ENCODE measurements at places on chromosomes 11 and 22.

- DNase-seq = no peak
Observed at GRCh38 chr11:61102667-61103571, 630 bp downstream of the CD5 start.

DNA sequence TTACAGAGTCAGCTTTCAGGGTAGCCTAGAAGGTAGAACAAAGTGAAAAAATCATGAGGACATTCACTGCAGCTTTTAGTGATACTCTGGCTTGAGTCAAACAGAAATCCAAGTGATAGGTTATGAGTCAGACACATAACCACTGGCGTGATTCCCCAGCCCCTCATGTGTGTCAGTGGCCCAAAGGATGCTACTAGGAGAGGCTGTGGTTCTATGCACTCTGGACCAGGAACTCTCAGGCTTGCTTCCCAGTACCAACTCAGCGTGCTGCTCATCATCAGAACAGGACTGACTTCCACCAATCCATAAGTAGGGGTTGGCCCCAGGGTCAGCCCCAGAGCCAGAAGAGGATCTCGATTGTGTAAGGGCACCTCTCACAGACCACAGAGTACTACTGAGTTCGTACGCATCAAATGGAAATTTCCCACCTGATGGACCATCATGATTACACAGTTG is 116.8 kb downstream of the MED15 start:
- no peak for DNase-seq

DNA sequence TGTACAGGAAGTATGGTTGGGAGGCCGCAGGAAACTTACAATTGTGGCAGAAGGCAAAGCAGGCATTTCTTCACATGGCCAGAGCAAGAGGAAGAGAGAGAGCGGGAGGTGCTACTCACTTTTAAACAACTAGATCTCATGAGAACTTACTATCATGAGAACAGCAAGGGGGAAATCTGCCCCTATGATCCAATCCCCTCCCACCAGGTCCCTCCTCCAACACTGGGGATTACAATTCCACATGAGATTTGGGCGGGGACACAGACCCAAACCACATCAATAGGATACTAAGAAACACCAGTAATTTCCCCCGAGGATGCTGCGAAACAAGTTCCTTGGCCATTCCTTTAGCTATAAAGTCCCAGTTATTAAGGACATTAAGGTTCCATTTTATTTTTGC is 94.1 kb upstream of the SC5D start:
- DNase-seq = no peak

DNA sequence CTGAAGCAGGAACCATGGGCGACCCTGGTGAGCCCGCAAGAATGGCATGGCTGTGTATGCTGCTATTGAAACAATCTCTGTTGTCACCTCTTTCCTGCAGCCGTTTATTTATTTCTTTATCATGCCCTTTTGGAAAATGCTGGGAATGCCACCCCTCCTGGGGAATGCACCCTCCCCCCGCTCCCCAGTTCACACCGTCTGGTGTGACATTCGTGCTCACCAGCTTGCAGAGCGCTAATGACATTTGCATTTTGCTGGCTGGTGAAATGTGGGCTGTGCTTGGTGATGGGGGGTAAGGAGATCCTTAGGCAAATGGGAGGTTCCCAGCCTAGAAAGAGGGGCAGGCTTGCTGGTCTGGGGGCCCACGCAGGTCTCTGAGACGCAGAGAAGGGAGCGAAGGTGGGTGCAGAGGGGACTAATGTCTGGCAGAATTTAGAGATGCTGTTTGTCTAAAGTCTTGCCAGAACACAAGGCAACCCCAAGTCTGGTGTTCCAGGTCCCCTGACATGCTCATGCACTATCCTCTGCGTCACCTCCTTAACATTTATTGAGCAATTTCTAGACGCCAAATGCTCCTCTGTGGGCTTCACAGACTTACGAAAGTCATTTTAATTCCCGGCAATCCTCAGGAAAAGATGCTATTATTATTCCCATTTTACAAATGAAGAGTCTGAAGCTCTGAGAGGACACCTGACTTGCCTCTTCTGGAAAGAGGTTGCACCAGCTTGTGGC is 91.7 kb downstream of the TP53I11 start:
- DNase-seq = no peak

GRCh38 chr22:23529166-23530103 is 50.7 kb downstream of the IGLL1 start:
- no peak for DNase-seq

DNA sequence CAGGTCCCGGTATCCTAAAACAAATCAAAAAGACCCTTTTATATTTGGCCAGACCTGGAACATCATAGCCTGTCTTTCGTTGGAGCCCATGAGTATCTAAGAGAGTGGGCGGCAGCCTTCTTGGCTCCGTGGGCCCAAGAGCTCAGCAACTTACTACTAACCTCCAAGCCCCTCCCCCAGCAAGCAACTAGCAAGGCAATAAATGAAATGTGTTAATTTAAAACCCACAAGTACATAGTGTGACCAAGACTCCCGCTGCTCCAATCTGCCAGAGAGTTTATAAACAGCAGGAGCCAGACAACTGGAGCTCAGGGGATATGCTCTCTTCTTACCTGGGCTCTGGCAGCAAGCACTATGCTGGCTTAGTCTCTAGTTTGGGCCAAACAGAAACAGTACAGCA is 40.8 kb upstream of the CYP2D6 start:
- no peak for DNase-seq

- DNase-seq = no peak
Observed at GRCh38 chr11:119229741-119230140, 23.6 kb downstream of the CBL start.

DNA sequence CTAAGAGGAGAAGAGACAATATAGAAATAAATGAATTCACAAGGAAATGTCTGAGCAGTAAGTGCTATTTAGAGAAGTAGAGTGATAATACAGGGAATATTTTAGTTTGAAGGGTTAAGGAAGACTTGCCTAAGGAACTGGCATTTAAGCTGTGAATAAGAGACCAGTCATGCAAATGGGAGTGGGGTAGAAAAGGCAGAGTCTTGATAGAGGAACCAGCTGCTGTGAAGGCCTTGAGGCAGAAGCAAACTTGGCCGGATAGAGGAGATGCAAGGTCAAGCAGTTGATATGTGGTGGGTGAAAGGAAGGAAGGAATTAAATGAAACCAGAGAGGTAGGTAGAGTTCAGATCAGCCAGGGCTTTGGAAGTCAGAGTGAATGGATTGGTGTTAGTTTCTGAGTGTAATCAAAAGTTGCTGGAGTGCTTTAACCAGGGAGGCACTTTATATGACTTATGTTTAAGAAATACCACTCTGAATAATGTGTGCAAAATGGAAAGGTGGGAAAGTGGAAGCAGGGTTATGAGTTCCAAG is 198.4 kb upstream of the SESN3 start:
- no peak for DNase-seq

- DNase-seq = no peak
Observed at GRCh38 chr11:101390539-101390938, 193.3 kb downstream of the TRPC6 start.

GRCh38 chr11:36249246-36249645 is 40.0 kb downstream of the COMMD9 start:
- DNase-seq = no peak

DNA sequence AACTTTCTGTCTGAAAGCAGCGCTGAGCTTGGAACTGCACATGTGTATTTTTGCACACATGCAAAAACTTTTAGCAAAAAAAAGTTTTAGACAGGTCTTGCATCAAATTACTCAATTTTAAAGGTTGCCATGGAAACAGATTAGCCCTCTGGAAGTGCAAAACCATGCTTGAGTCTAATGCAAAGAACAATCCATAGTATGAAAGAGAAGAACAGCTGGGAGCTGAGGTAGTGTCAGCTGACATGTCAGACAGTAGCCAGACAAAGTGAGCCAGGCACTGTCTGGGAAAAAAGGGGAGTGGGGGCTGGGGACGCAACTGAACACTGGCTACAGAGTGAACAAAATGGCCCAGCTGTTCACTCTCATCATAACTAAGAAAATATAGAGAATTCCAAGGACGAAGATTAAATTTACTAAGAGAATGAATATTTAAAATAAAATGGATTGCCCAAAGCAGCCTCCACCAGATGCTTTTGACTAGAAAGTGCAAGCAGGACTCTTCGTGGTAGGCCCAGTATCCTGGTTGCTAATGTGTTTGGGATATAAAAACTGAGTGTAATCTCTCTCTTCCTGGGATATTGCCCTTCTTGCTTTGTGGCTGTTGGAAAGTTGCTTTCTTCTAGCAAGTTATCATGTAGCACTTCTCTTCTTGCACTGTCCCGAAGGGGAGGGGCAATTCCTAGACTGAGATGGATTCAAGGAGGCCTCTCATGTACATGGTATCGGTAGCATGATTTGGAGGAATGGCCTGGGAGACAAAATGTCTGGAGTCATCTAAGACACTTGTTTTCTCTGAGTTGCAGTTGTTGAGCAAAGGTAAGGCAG is 434.1 kb upstream of the FAT3 start:
- no peak for DNase-seq

- no peak for DNase-seq
Observed at GRCh38 chr11:66861038-66861773, 4.3 kb downstream of the LRFN4 start.

DNA sequence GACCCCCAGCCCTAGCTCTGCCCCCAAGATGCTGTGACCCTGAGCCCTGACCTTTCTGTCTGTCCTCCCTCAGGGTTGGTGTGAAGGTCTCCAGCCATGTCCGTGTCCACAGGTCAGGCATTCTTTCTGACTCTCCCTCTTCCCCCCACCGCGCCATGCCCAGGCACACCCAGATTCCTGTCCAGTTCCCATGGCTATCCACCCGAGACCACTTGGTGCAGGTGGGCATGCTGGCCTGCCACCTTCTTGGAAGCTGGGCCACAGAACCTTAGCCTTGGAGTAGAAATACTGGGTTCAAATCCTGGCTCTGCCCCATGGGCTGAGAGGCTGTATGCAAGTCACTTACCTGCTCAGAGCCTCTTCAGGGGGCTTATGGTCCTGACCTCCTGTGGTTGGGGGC is 2.3 kb upstream of the PLCB3 start:
- no peak for DNase-seq

GRCh38 chr11:12822392-12823022 is 148.3 kb downstream of the TEAD1 start:
- no peak for DNase-seq

GRCh38 chr11:120181376-120181975 is 29.4 kb upstream of the OAF start:
- no peak for DNase-seq

GRCh38 chr11:111548525-111548924 is 8.0 kb downstream of the LAYN start:
- DNase-seq = no peak

GRCh38 chr11:134564472-134565200 is 152.6 kb upstream of the B3GAT1 start:
- DNase-seq = no peak

DNA sequence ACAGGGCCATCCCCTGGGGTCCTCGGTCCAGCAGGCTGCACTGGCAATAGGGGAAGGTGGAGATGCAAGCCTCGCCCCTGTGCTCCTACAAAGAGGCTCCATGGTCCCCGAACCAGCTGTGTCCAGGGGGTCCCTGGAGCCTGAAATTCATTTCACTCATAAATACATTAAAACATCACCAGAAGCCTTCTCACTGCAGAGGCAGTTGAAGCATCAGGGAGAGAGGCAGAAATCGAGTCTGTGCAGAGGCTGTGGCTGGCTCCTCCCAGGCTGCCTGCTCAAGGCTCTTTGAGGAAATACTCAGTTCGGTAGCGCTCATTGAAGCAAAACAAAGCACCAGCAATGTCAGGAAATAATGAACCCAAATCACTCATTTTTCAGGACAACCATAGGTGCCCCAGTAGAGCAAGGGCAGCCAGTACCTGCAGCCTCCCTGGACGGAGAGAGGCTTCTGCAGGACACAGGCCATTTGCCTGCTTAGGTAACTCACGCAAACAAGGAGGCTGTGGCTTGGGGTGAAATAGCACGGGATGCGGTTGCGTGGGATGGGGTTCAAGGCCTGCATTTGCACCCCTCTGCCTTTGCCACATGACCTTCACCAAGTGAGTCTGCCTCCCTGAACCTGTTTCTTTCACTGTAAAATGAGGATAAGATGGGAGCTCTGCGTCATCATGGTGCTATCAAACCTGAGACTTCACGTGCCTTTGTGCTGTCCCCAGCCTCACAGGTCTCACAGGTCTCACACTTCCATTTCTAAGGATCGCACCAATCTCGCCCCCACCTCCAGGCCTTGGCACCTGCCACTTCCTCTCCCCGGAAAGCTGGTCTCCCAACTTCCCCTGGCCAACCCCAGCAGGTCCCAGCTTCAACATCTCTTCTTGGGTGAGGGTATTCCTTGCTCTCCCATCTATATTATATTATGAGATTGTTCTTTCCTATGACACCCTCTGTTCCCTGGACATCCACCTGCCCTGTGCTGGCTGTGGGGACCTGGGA is 84.3 kb upstream of the SHISAL1 start:
- DNase-seq = no peak

GRCh38 chr11:1305063-1305495 is 4.4 kb downstream of the TOLLIP start:
- no peak for DNase-seq

GRCh38 chr22:28497188-28497587 is 182.5 kb downstream of the TTC28 start:
- no peak for DNase-seq

DNA sequence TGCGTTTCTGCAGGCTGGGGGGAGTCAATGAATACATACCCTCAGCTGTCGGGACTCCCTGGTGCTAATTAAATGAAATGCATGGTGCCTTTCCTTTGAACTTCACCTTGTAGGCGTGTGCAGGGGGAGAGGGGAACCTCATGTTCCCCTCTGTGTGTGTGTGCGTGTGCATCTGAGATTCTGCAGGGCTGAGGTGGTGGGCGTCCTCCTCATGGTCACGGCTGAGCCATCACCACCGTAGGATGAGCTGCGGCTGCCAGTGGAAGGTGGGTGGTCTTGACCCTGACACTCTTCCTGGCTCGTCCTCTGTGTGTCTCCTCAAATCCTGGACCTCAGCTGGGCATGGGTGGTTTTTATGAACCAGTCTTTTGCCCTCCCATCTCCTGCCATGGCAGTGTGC is 53.0 kb upstream of the TTLL12 start:
- DNase-seq = no peak

DNA sequence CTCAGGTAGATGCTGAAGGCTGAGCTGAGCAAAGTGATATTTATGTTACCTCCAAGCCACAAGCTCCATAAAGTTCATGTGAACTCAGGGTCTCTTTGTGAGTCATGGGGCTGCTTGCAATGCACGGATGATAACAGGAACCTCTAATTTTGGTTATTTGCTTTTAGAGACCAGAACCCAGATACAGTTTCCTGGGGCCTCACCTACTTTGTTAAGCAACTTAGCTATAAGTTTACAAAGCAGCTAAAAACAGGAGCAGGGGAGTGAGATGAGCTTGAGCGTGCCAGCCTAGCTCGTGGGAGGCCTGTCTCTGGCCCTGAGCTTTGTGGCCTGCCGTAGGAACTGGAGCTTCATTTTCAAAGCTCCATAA is 29.2 kb downstream of the SREBF2 start:
- DNase-seq = no peak

- DNase-seq = no peak
Observed at GRCh38 chr22:33440756-33441155, 382.6 kb upstream of the SYN3 start.
